ENCODE measurements at places on chromosomes 1 and 21.

DNA sequence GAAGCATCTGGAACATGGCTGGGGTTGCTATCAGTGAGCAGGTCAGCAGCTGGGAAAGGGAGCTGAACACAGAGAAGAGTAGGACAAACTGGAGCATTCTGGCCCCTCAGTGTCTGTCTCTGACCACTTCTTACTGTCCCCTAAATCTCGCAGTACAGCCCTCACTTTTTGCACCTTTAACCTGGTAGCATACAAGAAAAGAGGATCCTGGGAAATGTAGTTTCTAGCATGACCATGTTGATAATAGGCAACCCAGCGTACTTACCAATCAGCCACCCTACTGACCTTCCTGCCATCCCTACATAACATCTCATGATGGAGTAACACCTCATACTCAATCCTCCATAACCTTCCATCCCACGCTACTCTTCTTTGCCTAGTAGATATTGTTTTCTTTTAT is 99.1 kb upstream of the RAVER2 start:
- no peaks in the 10 kb centered on the region for H3K27me3 ChIP-seq
- H3K27ac ChIP-seq = no peak overlapping the region
- H3K4me1 ChIP-seq = no peaks in the 10 kb centered on the region
- no peak overlapping the region for H3K4me3 ChIP-seq
- peaks cover 26% of the 10 kb centered on the region for H3K36me3 ChIP-seq
- no peak for DNase-seq

DNA sequence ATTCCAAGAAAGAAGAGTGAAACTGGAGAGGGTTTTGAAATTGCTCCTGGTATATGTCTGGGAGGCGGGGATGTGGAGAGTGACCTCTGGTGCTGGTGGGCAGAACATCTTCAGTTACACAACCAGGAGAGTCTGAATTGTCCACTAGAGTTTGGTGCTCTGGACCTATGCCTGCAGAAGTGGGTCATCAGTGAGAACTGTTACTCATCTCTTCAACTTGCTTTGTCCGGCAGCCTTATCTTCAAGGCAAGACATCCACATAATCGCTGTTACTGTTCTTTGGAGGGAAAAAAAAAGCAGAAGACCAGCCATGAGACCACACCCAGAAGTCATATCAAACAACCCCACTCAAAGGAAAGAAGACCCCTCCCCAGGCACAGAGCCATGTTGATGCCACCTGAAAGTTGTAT is 14.9 kb downstream of the SH2D1B start:
- H3K4me1 ChIP-seq = no peaks in the 10 kb centered on the region
- H3K27ac ChIP-seq = no peak overlapping the region
- no peaks in the 10 kb centered on the region for H3K36me3 ChIP-seq

DNA sequence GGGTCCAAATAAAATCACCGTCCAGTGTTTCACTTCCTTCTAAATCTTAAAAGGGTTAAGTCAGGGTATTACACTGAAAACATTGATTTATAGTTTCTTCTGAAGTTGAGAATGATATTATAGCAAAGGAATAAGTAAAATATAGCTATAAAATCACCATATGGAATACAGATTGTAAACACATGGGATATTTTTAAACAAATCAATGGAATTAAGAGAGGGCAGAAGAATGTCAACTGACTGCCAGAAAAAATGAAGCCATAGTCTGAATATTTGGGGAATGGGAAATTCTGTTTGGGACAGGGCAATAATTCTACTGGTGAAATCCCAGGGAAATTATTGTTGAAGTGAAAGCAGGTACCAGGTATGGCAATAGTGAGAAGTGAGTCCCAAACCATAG is 664.6 kb downstream of the NCAM2 start:
- no peaks in the 10 kb centered on the region for H3K27me3 ChIP-seq
- no peaks in the 10 kb centered on the region for H3K36me3 ChIP-seq
- no peak for DNase-seq
- no peak overlapping the region for H3K27ac ChIP-seq
- no peaks in the 10 kb centered on the region for H3K4me1 ChIP-seq

DNA sequence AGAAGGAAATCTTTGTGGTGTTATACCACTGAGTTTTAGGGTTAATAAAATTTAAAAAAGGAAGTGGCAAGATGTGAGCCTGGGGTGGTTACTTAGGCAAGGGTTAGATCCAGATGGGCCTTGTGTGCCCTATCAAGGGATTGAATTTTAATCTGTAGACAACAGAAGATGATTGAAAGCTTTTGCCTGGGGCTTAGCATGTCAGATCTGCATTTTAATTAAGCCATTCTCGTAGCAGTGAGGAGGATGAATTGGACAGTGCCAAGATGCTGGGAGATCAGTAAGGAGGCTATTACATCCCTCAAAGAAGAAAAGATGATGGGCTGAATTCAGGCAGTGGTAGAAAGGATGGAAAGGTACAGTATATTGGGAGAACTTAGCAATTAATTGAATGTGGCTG is 42.3 kb downstream of the HMGB4 start:
- no peak overlapping the region for H3K4me3 ChIP-seq
- no peaks in the 10 kb centered on the region for H3K27me3 ChIP-seq
- no peaks in the 10 kb centered on the region for H3K36me3 ChIP-seq
- H3K4me1 ChIP-seq = no peaks in the 10 kb centered on the region

DNA sequence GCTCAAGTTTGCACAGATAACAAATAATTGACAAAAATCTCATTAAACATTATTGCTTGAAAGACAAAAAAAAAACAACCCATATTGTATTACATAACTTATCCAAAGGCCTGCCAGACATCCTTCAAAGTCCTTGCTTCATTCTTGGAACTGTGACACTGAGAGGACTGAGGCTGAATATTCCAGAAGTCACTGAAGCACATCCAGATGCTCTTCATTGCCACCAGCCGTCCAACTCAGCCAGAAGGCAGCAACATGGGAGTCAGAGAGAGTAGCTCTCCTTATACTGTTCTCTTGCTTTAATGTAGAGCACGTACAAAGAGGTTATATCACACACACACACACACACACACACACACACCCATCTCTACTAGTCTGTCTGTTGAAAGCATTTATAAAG is 755.0 kb downstream of the LTN1 start:
- DNase-seq = no peak
- H3K4me1 ChIP-seq = peaks cover 11% of the 10 kb centered on the region

Data from lower lobe of right lung (tissue), 2 donors.